ENCODE measurements at places on chromosomes 4 and X.

DNA sequence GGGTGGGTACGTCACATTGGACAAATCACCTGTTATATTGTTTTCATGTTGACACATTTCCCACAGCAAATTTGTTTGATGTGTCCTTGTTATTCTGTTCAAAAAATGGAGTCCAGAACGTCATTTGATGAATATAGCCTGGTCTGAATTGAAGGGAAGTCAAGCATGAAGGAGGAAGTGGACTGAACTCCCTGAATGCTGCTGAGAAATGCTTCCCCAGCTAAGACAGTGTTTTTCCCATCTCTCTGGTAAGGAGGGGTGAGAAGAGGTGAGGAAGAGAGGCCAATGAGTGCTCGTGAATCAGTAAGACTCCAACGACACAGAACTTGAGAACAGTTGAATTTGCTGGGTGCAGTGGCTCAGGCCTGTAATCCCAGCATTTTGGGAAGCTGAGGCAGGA is 127.4 kb downstream of the RBM47 start:
- DNase-seq, result no peak

DNA sequence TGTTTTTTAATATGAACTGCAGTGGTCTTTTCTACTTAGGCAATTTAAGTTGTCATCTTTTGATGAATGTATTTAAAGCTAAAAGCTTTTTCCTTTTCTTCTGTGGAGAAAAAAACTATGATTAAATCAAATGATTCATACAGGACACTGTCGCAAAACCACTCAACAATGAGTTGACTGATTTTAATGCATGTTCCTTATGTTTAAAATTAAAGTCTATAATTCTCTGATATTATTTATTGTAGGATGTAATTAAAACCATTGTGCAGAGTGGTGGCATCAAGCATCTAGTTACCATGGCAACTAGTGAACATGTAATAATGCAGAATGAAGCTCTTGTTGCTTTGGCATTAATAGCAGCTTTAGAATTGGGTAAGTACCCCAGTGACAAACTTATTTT is 172.5 kb downstream of the RAP1GDS1 start:
- no peak for DNase-seq

- no peak for DNase-seq
Observed at GRCh38 chrX:108299101-108299591, 139.1 kb downstream of the COL4A6 start.

DNA sequence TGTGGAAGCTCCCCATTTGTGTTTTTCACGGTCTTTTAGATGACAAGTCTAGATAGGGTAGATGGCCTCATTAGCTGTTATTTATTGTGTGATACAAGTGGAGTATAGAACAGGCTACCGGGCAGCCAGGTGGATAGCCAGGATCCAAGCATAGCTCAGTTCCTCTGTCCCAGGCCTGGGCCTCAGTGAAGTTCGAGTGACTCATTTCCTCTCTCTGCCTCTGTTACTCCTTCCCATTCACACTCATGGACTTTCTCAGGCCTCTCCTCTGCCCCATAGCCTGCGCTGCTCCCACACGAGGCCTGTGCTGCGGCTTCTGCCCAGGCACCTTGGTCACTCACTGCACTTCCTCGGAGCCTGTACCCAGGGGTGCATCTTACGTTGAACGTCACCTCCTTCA is 54.5 kb downstream of the TENM3 start:
- DNase-seq, result no peak

- DNase-seq, result no peak
Observed at GRCh38 chr4:107692202-107692601, 27.8 kb downstream of the PAPSS1 start.

- no peak for DNase-seq
Observed at GRCh38 chrX:23792861-23793553, 10.0 kb downstream of the SAT1 start.

GRCh38 chr4:107740950-107741701 is 21.1 kb upstream of the PAPSS1 start:
- no peak for DNase-seq

- no peak for DNase-seq
Observed at GRCh38 chrX:639151-639550, 8.6 kb downstream of the SHOX start.
